AG09319 (cell line): ENCODE measurements at places on chromosomes 3 and 15.

- no peak for DNase-seq
These were observed 11.4 kb upstream of the HDGFL3 start for GRCh38 chr15:83219026-83219425.

DNA sequence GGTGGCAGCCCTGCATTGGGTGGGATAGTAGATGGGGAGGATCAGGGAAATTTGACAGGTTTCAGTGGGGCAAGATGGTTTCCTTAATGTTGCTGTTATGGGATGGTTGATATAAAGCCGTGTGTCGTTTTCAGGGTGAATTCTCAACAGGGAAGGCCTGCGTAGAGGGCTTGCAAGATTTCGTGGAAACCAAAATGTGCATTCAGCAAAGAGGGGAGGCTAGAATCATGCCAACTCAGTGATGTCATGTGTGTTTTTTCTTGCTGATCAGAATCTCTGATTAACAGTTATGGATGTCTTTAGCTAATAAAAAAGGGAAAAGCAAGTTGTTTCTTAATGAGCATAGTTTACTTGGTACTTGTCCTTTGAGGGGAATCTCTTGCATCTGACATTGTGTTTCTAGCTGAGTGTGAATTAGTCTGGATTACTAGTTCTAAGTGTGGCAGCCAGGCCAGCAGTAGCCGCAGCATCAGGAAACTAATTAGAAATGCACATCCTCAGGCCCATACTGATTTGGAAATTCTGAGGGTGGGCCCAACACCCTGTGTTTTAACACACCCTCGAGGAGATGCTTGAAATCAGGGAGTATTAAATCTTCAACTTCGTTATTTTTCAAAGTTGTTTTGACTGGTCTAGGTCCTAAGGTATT, 24.8 kb downstream of the MRAS start:
- no peak for DNase-seq

DNA sequence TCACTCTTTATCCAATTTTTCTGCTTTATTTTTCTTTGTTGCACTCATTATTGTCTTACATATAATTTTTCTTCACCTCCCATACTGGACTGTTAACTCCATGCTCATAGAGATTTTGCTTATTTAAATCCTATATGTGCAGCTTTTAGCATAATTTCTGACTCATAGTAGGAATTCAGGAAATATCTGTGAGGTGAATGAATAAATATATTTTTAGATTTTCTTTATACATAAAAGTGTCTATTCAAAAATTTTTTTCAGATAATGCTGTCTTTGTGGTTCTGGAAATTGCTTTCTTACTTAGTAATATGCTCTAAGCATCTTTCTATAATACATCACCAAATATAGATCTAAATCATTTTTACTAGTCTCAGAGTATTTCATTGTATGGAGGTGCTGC, 191.8 kb upstream of the SUCLG2 start:
- no peak for DNase-seq

DNA sequence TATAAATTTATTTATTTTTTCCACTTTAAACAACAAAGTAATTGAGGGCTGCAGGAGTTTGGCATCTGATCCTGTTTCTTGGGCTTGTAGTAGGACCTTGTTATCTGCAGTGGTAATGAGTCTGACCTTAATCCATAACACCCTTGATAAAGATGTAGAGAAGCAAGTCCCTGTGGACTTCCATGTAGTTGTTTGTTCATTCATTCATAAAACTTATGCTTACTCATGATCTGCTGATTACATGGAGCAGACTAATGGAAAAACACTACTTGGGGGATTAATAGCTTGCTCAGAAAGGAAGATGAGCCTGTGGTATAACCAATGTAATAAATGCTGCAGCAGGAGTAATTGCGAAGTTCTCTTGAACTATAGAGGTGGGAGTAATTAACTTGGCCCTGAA, 271.5 kb upstream of the TBL1XR1 start:
- no peak for DNase-seq

DNA sequence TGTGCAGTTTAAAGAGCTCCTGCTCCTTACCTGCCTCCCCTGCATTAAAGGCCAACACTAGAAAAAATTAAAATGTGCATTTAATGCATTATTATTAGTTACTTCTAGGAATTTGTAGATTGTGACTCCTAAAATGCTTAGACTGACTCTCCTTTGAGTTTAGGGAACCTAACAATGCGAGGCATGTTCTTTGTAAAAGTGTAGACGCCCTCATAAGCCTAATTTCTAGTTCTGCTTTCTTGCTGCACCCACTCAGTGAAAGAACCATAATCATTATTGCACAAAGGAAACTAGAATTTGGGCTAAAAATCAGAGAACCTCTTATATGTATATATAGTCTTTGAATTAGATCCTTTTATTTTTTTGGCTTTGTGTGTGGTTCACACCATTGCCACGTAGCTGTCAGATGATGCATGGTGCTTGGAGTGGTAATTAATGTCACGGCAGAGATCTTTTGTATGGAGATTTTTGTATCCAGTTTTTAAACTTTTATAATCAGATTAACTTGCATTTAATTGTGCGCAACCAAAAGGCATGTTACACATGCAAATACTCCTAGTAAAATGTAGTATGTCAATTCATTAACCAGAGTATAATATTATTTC, 710 bp downstream of the ABHD10 start:
- DNase-seq = no peak

- no peak for DNase-seq
These were observed 76.7 kb downstream of the ADAMTS7 start for GRCh38 chr15:78734451-78735064.

DNA sequence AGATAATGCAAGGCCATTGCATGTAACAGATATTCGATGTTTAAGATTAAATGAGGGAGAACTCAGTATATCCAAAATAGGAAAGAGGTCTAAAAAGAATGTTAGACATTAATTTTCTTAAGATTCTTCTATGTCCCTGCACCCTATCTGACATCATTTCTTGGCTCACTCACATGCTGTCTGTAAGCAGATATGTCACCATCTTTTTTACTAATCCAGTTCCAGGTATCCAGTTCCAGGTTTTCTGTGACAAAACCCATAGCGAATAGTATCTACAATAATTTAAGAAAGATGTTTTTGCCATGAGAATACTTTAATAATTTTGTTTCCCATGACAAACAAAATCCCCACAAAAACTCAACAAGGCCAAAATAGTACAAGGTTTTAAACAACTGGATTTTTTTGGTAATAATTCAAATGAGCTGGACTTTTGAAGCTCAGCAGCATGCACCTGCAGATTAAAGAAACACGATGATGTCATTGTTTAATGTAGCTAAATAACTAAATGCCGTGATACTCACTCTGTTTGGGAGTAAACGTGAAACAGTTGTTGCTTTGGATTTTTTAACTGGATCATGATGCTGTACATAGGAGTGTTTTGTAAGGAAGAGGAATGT, 867.6 kb downstream of the EPHA3 start:
- DNase-seq = no peak

DNA sequence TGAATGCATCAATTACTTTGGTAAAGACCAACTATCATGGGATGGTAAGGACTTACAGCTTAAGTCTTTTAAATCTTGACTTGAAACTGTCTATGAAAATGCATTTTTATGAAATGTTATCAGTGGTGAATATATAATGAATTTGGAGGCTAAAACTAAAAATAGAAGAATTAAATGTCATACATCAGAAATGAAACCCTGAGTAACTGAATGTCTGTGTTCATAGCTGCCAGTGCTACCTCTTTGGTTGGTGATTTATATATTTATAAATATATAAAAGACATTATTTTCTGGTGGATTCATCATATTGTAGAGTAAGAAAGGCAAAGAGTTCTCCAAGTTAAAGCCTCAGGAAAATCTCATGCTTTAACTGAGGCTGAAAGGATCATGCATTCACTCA, 12.2 kb downstream of the SLC12A6 start:
- DNase-seq = no peak

DNA sequence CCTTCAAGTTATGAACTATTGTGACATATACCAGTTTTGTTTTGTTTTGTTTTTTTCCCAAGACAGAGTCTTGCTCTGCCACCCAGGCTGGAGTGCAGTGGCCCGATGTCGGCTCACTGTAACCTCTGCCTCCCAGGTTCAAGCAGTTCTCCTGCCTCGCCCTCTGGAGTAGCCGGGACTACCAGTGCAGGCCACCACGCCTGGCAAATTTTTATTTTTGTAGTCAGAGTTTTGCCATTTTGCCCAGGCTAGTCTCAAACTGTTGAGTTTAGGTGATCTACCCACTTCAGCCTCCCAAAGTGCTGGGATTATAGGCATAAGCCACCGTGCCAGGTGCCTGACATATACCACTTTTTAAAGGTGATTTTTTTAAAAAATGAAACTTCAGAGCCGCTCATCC, 74.6 kb downstream of the ARRDC4 start:
- no peak for DNase-seq

DNA sequence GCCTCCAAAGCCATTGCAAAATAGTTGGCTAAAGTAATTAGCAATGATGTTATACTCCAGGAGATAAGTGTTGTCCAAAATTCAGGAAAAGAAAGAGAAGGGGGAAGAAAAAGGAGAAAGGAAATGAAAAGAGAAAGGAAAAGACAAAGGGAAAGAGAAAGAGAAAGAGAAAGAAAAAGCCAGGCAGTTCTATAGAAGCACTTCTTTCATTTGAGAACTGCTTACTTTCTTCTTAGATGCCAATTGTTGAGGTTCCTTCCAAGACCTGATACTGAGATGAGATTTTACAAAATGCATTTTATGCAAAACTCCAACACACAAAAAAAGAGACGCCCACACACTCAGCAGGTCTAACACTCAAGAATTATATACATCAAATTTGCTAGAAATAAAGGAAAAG, 298.4 kb downstream of the KCNH8 start:
- DNase-seq = no peak

GRCh38 chr3:156963096-156963495, 136.9 kb downstream of the LEKR1 start:
- no peak for DNase-seq

DNA sequence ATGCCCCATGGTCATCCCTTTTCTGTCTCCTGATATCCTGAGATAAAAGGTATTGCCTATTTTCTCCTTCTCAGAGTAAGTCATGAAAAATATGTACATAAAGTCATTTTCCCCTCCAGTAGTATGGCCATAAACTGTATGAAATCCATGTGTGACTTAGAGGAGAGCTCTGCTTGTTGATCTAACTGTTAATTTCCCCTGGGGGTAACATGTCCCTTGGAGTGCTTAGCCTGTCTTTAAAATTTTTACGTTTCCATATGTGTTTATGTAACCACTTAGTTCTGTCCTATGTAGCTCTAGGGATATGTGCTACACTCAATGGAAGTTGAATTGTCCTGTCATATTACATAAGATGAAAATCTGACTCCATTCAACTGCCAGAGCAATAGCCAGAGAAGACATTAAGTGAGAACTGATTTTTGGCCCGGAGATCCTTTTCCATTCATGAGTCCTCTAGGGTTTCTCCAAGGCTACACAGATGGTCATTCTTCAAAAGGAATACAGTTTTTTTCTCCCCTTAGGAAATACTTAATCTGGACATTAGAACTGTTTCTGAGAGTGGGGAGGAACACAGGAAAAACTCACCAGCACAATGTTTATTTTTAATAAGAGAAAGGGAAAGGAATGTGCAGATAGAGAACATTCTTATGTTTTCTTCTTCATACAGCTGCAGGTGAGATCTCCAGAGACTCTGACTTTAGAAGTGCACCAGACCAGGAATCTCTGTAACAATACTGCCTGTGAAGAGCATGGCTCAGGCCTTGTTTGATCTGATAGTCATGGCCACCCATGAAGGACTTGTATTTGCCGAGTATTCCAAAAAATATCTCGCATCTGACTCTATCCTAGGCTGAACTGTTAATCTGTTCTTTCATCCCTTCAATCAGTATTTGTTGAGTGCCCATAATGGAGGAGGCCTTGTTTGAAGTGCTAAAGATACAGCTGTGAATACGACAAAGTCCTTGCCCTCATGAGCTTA, 29.8 kb upstream of the CLRN1 start:
- DNase-seq = no peak

- DNase-seq = no peak
These were observed 700.4 kb downstream of the OTOL1 start for GRCh38 chr3:162196964-162197363.

- DNase-seq = no peak
These were observed 8.5 kb downstream of the FLNB start for GRCh38 chr3:58016710-58017109.

DNA sequence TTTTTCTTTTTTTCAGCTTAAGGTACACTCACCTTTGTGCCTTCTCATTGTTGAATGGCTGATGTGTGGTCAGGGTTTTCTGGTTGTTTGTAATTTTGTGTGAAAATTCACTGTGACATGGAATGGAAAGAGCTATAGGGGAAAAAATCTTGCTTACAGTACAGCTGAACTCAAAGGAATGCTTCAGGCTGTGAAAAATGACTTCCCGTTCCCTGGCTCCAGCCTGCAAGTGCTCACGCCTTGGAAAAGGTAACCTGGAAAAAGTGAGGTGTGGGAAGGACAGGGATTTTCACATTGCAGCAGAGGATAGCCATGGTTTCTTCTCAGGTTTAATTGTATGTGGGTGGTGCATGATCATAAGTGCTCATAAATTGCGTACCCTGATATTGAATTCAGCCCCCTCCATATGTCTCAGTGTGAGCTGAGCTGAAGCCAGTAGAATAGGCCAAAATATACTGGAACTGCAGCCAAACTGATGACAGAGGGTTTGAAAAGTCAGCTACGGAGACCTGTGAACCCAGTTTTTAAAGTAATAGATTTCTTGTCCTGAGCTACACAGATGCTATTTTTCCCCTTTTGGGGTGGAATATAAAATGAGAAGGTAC, 228.7 kb upstream of the RASGRP1 start:
- no peak for DNase-seq

GRCh38 chr3:30356866-30357753, 249.3 kb upstream of the TGFBR2 start:
- no peak for DNase-seq

DNA sequence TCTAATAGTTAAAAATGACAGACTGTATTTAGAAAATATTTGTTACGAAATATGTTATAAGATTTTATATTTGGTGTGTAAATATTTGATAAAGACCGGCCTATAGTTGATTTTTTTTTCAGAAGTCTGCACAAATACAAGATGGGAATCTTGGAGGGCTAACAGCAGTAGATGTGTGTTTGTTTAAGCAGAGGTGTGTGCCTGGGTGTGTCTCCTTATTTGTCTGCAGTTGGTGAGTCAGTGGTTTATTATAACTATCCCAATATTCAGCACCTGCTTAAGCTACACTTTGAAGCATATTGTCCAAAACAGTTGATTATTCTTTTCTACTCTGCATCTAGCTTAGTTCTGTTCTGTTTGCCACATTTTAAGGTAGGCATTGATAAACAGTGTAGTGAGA, 12.4 kb downstream of the GLCE start:
- DNase-seq = no peak

GRCh38 chr15:94228611-94229010, 2.8 kb upstream of the MCTP2 start:
- no peak for DNase-seq
